ENCODE measurements at places on chromosomes 13 and 19. TPM values are rescaled to one million over a fixed set of nuclear protein-coding genes. Genes with fewer than 3 reads are reported as not detected.

DNA sequence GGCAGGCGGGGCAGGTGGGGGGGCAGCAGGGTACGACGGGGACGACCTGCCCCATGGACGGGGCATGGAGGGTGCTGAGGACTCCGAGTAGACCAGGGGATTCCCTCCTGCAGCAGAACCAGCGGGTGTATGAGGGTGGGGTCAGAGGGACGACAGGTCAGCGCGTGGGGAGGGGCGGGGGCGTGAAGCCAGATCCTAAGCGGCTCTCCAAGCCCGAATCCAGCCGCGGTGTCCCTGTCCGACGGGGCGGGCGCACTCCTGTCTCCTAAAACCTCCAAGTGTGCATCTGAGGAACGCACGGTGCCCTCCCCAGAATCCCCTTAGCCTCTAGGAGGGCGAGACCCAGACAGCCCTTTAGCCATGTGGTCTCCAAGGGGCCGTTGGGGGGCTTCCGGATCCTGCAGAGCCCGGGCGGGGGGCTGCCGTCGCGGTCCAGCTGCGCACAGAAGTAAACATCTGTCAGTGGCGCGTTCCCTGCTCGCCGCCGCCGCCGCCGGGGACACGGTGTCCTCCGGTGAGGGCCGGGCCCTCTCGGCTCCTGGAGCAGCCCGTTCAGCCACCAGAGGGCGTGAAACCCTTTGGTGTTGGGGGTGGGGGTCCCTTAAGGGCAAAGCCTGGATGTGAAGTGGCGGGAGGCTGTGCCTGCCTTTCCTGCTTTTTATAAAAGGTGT lies 730 bp downstream of the NRTN start:
- DNase-seq: peak; percentile 48

ZNF416 gene
- total RNA-seq: 4.5 TPM

- DNase-seq: no peak
Observed at GRCh38 chr19:12949363-12950283, 4.0 kb downstream of the RAD23A start.

GRCh38 chr13:31996601-31997000 lies 35.0 kb upstream of the FRY start:
- no peak for DNase-seq

DNA sequence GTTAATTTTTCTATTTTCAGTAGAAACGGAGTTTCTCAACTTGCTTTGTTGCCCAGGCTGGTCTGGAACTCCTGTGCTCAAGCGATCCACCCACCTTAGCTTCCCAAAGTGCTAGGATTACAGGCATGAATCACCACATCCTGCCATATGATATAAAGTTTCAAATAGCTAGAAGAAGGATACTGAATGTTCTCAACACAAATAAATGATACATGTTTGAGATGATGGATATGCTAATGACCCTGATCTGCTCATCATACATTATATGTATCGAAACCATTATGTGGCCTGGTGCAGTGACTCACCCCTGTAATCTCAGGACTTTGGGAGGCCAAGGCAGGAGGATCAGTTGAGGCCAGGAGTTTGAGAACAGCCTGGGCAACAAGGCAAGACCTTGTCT lies 11.5 kb downstream of the CIB3 start:
- DNase-seq: no peak

DNA sequence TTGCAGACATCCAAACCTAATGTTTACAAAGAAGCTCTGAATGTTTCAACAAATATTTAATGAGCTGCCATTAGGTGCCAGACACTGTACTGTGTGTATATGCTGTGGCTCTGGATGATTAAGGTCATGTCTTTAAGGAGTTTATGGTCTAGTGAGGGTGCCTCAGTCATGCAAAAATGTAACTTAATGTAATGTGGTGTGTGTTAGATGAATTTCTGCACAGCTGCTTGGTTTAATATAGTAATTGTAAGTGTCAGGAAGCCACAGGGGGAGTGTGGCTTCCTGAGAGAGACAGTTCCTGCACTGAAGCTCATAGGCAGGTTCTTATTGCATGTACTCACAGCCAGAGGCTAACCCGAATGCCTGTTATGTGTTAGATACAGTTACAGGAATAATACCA lies 43.3 kb downstream of the SPATA13 start:
- DNase-seq: no peak

GRCh38 chr19:48483301-48483700 lies 14.1 kb downstream of the CYTH2 start:
- no peak for DNase-seq

GRCh38 chr13:39385621-39386231 lies 217.3 kb downstream of the LHFPL6 start:
- DNase-seq: no peak

NFIX gene
- 5.2 TPM for total RNA-seq

DNA sequence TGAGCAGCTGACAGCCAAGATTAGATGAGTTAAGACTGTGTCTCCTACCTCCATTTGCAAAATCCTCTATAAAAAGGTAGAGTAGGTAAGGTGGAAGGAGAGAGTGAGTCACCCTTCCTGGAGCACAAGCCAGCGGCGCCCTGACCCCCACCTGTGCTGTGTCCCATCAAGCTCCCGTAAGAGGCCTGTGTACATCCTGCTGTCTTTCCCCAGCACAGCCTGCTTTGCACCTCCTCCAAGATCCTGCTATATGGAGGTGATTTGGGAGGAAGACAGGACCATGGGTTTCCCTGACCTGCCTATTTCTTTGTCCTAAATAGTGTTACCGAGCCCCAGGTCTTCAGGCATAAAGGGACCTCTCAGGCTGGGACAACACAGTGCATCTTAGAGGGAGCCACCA lies 62.3 kb upstream of the UQCRFS1 start:
- no peak for DNase-seq

DNA sequence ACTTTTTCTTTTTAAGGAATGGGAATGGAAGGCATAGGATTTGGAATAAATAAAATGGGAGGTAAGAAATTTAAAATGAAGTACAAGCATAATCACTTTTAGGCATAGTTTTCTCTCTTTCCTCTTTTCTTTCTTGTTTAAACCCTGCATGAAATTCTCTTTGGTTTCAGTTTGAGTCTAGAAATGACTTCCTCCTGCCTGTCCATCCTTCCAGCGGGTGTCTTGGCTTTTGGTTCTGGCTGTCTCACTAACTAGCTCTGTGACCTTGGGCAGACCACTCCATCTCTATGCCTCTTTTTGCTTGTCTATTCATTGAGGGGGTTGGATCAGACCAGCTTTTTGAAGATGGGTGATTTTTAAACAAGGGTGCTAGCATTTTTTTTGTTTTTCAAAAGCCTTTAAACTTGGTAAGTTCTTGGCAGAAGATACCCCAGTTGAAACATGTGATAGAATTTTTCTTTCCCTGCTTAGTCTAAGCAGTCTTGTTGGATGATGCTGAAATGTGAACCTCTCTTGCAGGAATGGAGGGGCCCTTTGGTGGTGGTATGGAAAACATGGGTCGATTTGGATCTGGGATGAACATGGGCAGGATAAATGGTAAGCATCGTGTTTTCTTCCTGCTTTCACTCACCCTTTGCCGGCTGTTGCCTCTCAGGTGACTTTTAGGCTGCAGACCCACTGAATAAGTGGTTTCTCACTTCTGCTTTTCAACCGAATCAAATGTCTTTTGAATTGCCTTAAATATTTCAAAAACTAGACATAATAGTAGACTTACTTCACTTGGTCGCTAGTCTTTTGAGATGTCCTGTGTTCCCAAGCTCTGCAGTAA lies 28.6 kb downstream of the PRAM1 start:
- no peak for DNase-seq

FPR3 gene
- total RNA-seq: not detected

GRCh38 chr13:94061301-94061700 lies 418.2 kb downstream of the DCT start:
- no peak for DNase-seq

DNA sequence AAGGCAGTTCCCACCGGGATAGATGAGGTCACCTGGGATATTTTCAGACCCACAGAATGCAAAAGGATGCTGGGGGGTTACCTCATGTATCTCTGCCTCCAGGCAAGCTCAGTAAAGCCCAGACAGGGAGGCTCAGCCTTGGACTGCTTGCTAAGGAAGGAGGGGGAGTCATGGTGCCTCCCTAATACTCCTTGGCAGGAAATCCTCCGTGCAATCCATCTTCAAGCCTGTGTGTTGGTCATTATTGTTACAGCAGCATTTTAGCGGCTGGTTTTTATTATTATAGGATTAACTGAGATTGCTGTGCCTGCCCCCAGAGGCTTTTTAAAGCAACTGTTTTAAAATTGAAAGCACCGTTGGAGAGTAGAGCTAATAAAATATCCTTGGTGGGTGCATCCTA lies 188.5 kb upstream of the UBL3 start:
- no peak for DNase-seq

FSD1 gene
- total RNA-seq: not detected

DNA sequence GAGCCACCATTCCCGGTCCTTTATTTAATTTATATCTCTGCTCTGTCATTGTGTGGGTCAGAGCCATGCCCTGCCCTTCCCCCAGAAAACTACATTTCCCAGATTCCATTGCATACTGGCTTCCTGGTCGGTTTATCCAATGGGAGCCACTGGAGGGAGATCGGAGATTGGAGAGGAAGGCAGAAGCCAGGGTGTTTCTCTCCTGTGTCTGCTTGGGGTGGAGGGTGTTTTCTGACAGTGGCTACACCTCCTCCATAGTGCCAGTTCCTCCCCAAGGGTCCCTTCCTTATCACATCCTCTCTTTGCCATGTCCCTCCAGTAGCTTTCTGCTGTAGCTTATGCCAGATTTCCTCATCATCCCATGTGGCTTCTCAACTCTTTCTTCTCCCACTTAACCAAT lies 19.0 kb downstream of the OLFM2 start:
- DNase-seq: peak; percentile 58

GRCh38 chr19:53007200-53007599 lies 6.5 kb upstream of the ERVV-1 start:
- DNase-seq: no peak

All from NCI-H460 (cell line).